A549 treated with GW870086 at 1 μM for 4 hours (cell line): ENCODE measurements at places on chromosomes 13 and 19. TPM values are rescaled to one million over a fixed set of nuclear protein-coding genes. Genes with fewer than 3 reads are reported as not detected.

KIR3DL2 gene
- not detected in 5 replicates for total RNA-seq

NAA16 gene
- total RNA-seq, result 6.4 to 8.9 TPM (median 7.5 TPM) in 5 replicates

KIRREL2 gene
- total RNA-seq, result 0.46 to 0.74 TPM (median 0.53 TPM) in 5 replicates

URAD gene
- total RNA-seq, result not detected in 5 replicates

C19orf18 gene
- total RNA-seq, result not detected in 5 replicates
